ENCODE measurements at places on chromosomes 12 and 14. TPM values are rescaled to one million over a fixed set of nuclear protein-coding genes. Genes with fewer than 3 reads are reported as not detected.

Gene DDX51
- 15.3 TPM for total RNA-seq

Gene WDHD1
- total RNA-seq = 5.9 TPM

Gene NGB
- total RNA-seq = not detected

Gene TDRD9
- total RNA-seq = 1.6 TPM

Gene KERA
- total RNA-seq = not detected

Gene DBX2
- not detected for total RNA-seq

Gene FZD10
- total RNA-seq = under 0.01 TPM

Gene GCN1
- 71.6 TPM for total RNA-seq

Gene DYNLL1
- total RNA-seq = 233 TPM

Gene PIK3C2G
- not detected for total RNA-seq

Gene SELPLG
- 103 TPM for total RNA-seq

Gene DPPA3
- total RNA-seq = not detected

Gene PIWIL1
- total RNA-seq = not detected

Gene CNTN1
- total RNA-seq = 0.54 TPM

Gene PRPH
- under 0.01 TPM for total RNA-seq

Gene SIX6
- not detected for total RNA-seq

Gene DAO
- not detected for total RNA-seq

Gene IGF1
- total RNA-seq = under 0.01 TPM

Gene CLEC2A
- total RNA-seq = not detected

Gene PLEKHH1
- 0.27 TPM for total RNA-seq

Gene MANSC4
- under 0.01 TPM for total RNA-seq

Gene RFLNA
- 0.27 TPM for total RNA-seq

Gene CPNE6
- total RNA-seq = not detected

Gene CEBPE
- 0.81 TPM for total RNA-seq

Gene OR6C65
- total RNA-seq = not detected

Gene TOMM20L
- total RNA-seq = 0.27 TPM

Gene MYH6
- under 0.01 TPM for total RNA-seq

Gene TAS2R10
- 0.27 TPM for total RNA-seq

Gene NPFF
- total RNA-seq = not detected

Gene WIF1
- total RNA-seq = not detected

Gene IPO4
- total RNA-seq = 59.8 TPM

Gene GLIPR1L1
- not detected for total RNA-seq

Gene GALNT16
- total RNA-seq = under 0.01 TPM

Gene SYT1
- 0.81 TPM for total RNA-seq

Gene ARL1
- total RNA-seq = 15.3 TPM

Gene SDR9C7
- total RNA-seq = not detected

Gene TMED8
- 19.9 TPM for total RNA-seq

Gene ANG
- 2.7 TPM for total RNA-seq

Gene LGALS3
- 1.9 TPM for total RNA-seq

Gene EFS
- under 0.01 TPM for total RNA-seq

Gene KRT85
- total RNA-seq = not detected

Gene C12orf75
- total RNA-seq = 3.0 TPM

Gene ASCL1
- not detected for total RNA-seq

Gene RNASE7
- not detected for total RNA-seq

Gene ANO4
- not detected for total RNA-seq

Gene TAS2R7
- not detected for total RNA-seq

Gene CFAP54
- total RNA-seq = 1.1 TPM

Gene OAS1
- 24.5 TPM for total RNA-seq

Gene PTPN6
- 403 TPM for total RNA-seq

Gene GUCY2C
- not detected for total RNA-seq

Gene VRTN
- total RNA-seq = under 0.01 TPM

Gene CCDC175
- 0.54 TPM for total RNA-seq

Gene RABGGTA
- total RNA-seq = 36.9 TPM

Gene ITGA7
- 1.1 TPM for total RNA-seq

Gene PRIMA1
- total RNA-seq = not detected

Gene RNASE1
- 1.3 TPM for total RNA-seq

Data from hematopoietic multipotent progenitor cell (in vitro differentiated cells).